NCI-H460 (cell line): ENCODE measurements at places on chromosomes 6 and 20. TPM values are rescaled to one million over a fixed set of nuclear protein-coding genes. Genes with fewer than 3 reads are reported as not detected.

Gene OTOR
- total RNA-seq, result not detected in 2 replicates

Gene DNAH8
- not detected in 2 replicates for total RNA-seq

Gene PRELID3B
- 280 and 290 TPM in 2 replicates for total RNA-seq

Gene ANKEF1
- 5.3 and 5.6 TPM in 2 replicates for total RNA-seq

Gene PNPLA1
- not detected in 2 replicates for total RNA-seq

Gene SAPCD1
- 2.8 and 4.7 TPM in 2 replicates for total RNA-seq

Gene ZC2HC1B
- not detected in 2 replicates for total RNA-seq

Gene CLPSL2
- total RNA-seq, result not detected in 2 replicates

- DNase-seq, result no peak
These were observed 26.1 kb downstream of the PXDC1 start for GRCh38 chr6:3725145-3726047.

GRCh38 chr6:30513451-30513850 lies 24.1 kb downstream of the HLA-E start:
- no peak for DNase-seq

DNA sequence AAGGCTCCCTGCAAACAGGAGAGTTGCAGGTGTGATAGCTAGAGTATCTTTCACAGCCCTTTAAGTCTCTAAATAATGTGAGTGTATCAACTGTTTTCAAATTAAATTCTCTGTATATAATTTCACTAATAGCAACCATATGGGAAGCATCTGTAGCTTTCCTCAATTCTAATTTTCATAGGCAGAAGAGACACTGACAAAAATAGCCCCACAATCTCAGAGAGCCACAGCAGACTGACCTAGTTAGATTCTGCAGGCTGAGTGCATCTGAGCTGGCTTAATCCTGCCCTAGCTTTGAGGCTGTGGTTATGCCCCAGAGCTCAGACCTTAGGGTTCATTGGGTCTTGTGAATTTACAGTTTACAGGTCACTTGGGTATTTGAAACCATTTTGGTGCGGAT lies 63.9 kb downstream of the MAP7 start:
- no peak for DNase-seq

GRCh38 chr6:149691201-149691600 lies 26.7 kb downstream of the LATS1 start:
- no peak for DNase-seq

GRCh38 chr20:2162823-2163166 lies 61.2 kb downstream of the STK35 start:
- no peak for DNase-seq

- DNase-seq, result no peak
These were observed 268.0 kb downstream of the SMOC2 start for GRCh38 chr6:168708984-168709383.

DNA sequence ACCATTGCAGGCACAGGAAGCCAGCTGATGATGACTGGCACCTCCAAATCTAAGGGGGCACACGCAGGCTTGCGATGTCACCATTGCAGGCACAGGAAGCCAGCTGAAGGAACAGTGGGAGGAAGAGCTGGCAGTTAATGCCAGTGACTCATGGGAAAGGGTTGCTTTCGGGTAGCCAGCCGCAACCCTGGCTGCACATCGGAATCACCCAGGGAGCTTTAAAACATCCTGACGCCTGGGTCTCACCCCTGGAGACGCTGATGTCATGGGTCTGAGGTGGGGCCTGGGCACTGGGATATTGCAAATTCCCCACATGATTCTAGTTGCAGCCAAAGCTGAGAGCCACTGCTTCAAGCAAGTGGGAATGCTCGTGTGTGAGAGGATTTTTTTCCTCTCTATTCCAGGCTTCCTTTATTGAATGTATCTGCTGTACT lies 16.1 kb upstream of the CCN6 start:
- DNase-seq, result no peak

- no peak for DNase-seq
These were observed 90.5 kb downstream of the SOD2 start for GRCh38 chr6:159602431-159603041.

GRCh38 chr6:15309611-15310283 lies 63.9 kb downstream of the JARID2 start:
- DNase-seq, result no peak

- DNase-seq, result no peak
These were observed 11.2 kb upstream of the C20orf144 start for GRCh38 chr20:33650753-33651561.

DNA sequence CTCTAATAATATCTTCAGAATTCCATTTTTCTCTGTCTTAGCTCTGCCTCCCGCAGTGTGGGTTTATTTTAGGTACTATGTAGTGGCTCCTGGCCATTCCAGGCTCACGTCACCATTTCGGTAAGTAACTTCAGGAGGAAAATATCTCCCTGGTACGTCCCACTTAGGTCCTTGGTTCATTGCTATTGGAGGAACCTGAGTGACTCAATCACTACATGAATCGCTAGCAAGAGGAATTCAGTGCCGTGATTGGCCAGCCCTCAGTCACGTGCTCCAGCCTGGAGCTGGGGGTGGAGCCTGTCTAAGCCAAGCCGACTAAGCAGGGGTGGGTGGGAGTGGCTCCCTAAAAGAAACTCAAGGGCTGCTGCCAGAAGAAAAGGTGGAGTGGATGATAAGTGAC lies 67.3 kb upstream of the E2F3 start:
- no peak for DNase-seq

GRCh38 chr20:11337361-11338130 lies 580.1 kb upstream of the BTBD3 start:
- no peak for DNase-seq

DNA sequence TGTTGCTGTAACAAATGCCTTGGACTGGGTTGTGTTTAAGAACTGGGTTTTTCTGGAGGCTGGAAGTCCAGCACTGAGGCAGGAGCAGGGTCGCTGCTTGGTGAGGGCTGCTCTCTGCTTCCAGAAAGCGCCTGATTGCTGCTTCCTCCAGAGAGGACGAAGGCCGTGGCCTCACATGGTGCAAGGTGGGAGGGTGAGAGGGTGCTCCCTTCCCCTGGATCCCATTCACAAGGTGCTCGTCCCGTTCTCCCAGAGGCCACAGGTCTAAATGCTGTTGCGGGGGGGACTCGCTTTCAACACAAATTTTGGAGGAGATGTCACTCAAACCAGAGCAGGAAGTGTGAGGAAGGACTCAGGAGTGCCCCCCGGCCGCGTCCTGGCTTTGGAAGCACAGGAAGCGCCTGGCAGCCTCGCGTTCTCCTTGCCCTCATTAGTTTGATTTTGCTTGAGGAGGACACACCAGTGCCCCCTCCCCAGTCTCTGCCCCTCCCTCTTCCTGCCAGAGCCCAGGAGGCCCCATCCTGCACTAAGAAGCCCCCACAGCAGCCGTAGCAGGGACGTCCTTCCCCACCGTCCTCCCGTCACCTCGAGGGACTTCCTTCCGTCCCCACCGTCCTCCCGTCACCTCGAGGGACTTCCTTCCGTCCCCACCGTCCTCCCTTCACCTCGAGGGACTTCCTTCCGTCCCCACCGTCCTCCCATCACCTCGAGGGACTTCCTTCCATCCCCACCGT lies 7.7 kb upstream of the NKAIN4 start:
- DNase-seq, result no peak

DNA sequence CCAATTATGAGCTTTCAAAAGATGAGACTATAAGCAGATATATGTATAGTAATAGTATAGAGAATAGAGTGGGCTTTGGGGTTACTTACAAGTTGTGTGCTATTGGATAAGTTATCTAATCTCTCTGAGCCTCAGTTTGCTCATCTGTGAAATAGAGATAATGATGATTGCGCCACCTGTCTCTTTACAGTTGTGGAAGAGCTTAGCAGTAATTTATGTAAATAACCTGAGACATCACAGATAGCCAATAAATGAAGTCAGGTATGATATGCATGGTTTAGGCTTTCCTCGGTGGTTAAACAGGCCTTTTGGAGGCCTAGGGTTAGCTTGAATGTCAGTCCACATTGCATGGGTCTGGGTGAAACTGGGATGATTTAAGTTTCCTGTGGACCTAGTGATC lies 29.8 kb upstream of the SCUBE3 start:
- DNase-seq, result no peak

GRCh38 chr6:160519603-160520042 lies 144.5 kb downstream of the LPA start:
- no peak for DNase-seq

GRCh38 chr20:47970282-47970903 lies 185.1 kb upstream of the SULF2 start:
- DNase-seq, result no peak

DNA sequence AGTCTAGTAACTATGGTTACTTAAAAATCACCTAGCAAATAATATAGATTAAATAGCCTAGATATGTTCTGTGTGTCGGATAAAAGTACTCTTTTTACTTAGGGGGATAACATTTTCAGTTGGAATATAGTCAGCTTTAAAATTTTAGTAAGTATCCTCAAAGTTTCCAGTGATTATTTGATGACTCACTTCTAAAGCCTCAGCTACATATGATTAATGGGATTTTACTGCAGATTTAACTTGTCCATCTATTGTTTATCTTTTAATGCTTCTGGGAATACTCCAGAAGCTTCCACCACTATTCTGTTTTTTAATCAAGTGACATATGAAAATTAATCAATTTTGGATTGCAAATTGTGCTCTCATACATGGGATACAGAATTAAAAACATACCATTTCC lies 8.7 kb upstream of the TENT5A start:
- DNase-seq, result no peak

DNA sequence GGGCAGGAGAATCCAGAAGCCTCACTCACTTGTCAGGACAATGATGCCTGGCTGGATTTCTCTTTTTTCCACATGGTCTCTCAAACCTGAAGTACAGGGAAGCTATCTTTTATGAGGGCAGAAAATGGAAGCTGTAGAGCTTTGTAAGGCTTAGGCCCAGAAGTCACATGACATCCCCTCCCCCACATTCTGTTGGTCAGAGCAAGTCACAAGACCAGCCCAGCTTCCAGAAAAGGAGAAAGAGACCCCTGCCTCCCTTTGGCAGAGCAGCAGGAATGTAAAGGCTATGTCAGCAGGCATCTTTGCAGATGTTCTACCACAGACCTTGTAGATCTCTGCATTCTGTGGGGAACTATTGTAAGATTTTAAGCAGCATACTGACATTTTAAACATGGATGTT lies 245.5 kb downstream of the SLC35F1 start:
- DNase-seq, result no peak

- no peak for DNase-seq
These were observed 8.0 kb downstream of the BTN2A1 start for GRCh38 chr6:26465776-26466175.

GRCh38 chr6:52893803-52894202 lies 15.7 kb downstream of the GSTA3 start:
- DNase-seq, result no peak

DNA sequence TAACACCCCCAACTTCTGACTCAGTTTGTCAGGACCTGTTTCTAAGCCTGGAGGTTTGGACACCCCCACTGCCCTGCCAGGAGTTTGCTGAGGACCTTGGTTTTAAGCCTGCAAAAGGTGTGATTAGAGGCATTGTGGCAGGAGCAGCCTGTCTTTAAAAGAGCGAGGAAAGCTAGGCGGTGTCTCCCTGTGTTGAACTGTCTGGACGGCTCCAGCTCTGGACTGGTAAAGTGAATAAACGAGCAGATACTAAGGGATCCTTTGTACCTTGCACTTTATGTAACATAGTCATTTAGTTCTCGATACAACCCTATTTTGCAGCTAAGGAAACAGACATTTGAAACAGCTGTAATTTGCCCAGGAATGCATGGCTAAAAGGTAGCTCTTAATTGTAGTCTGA lies 14.4 kb downstream of the FAM83D start:
- no peak for DNase-seq

DNA sequence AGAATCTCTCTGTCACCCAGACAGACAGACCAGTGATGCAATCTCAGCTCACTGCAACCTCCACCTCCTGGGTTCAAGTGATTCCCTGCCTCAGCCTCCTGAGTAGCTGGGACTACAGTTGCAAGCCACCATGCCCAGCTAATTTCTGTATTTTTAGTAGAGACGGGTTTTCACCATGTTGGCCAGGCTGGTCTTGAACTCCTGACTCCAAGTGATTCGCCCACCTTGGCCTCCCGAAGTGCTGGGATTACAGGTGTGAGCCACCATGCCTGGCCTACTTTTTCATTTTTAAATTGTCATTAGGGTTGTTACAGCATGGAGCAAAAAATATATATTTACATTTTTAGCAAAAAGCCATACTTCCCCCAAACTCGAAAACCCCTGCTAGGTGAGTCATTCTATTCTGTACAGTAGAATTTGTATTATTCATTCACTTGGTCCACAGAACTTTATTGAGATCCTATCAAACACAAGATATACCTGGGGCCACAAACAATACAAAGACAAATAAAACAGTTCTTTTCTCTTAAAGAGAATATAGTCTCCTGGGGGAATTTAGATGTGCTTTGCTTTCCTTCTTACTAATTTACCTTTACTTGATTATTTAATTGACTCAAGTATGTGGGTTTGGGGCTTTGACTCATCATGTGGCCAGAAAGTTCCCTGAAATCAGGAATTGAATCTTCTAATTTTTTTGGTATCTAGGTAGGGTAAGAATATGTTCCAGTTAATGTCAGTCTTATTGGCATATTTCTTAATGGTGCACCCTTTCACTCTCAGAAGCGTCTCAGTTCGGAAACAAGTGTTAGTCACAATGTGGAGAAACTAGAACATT lies 16.6 kb upstream of the CCND3 start:
- no peak for DNase-seq

DNA sequence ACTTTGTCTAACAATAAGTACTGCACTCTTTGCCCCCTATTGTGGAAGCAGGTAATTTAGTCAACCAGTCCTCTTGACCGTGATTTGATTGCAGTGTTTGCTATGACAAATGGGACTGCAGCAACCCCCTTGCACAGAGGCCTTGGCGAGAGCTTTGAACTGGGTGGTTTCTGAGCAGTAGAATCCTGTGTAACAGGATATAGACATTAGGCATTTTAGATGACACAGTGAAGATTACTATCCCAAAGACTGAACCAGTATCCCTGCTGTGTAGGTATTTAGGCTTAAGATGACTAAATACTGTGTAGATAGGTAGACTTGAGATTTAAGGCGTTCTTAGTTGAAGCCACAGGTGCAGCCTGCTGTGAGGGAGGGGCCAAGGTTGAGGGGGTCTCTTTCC lies 9.9 kb downstream of the DNMT3B start:
- no peak for DNase-seq

DNA sequence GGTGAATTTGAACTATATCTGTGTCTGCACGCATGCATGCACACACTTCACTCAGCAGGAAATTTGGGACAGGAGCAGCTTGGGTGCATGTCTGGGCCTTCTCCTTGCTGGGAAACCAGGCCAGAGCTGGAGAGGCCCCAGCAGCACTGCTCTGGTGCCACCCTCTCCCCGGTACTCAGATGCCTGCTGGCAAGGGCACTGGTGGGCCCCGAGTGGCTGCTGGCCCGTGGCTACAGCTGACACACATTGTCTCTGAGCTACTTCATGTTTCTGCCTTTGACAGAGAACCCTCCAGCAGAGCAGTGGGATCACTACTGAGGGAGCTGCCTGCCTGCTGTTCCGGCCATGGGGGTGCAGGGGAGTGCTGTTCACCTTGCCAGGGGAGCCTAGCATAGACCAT lies 37.5 kb downstream of the DLGAP4 start:
- DNase-seq, result no peak

DNA sequence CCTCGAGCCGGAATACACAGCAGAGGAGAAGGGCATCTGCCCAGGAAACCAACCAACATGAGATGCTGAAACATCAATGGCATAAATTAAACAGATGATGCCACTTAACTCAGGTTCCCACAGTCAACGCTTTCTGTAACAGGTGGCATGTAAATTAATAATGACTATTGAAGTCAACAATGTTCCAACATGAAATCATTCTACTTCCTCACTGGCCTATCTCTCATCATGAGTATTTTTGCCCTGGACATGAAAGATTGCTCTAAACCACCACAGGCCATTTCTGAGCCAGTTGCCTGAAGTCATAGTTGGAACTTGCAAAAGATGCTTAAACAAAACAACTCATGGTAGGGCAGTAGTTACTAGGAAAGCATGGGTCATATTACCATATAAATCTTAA lies 397.9 kb upstream of the JARID2 start:
- no peak for DNase-seq
